ENCODE measurements at places on chromosomes 7 and 10. TPM values are rescaled to one million over a fixed set of nuclear protein-coding genes. Genes with fewer than 3 reads are reported as not detected.

Gene DYDC2
- total RNA-seq = not detected

Gene HMX2
- total RNA-seq = not detected

Gene DOCK1
- total RNA-seq = 80.1 TPM

Gene NSUN6
- 9.4 TPM for total RNA-seq

Gene NCOA4
- total RNA-seq = 196 TPM

Gene ZNF239
- total RNA-seq = 3.4 TPM

Gene GFRA1
- total RNA-seq = 0.12 TPM

Gene GRID2IP
- not detected for total RNA-seq

Gene KCNMA1
- total RNA-seq = 95.4 TPM

Gene CFAP70
- total RNA-seq = 1.6 TPM

Gene ZNF117
- 4.7 TPM for total RNA-seq

Gene LLCFC1
- not detected for total RNA-seq

Gene TRPV5
- total RNA-seq = not detected

Gene ZNF467
- 0.26 TPM for total RNA-seq

Gene CLRN3
- not detected for total RNA-seq

Gene CNNM1
- under 0.01 TPM for total RNA-seq

Gene TMEM270
- total RNA-seq = not detected

Gene PDSS1
- total RNA-seq = 2.9 TPM

Gene SHH
- total RNA-seq = 0.13 TPM

Gene STAG3
- total RNA-seq = 1.1 TPM

Gene CALML5
- not detected for total RNA-seq

Gene CALHM1
- total RNA-seq = not detected

Gene KCNIP2
- total RNA-seq = 1.1 TPM

Data from aortic smooth muscle cell (primary cell).